ENCODE measurements at places on chromosomes 13 and 19.

DNA sequence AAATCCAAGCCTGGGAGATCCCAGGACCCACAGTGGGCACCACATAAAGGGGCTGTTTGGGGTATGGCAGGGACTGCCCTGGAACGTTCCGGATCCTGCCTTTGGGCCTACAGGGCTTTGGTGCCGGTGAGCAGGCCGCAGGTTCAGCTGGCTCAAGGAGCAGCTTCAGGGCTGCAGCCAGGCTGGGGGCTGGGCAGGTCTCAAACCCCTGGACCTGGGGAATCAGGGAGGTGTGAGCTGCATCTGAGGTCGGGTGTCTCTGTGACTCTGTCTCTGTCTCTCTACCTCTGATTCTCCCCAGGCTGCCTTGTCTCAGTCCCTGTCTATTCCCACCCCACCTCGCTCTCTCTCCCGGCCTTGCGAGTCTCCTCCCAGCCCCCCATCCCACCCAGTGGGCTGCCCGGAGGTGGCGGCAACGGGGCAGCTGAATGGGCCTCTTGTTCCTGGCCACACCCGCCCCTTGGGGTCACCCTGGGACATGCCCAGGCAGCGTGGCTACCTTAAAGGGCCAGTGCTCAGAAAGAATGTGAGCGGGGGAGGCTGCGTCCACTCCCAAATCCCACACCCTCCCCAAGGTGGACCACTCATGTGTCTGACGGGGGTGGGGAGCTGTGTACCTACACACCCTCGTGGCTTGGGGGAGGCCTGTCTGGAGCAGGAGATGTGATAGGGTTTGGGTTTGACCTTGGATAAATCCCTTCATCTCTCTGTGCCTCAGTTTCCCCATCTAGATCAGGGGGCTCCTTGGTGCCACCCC, 31.1 kb downstream of the NFIC start:
- DNase-seq, result no peak

DNA sequence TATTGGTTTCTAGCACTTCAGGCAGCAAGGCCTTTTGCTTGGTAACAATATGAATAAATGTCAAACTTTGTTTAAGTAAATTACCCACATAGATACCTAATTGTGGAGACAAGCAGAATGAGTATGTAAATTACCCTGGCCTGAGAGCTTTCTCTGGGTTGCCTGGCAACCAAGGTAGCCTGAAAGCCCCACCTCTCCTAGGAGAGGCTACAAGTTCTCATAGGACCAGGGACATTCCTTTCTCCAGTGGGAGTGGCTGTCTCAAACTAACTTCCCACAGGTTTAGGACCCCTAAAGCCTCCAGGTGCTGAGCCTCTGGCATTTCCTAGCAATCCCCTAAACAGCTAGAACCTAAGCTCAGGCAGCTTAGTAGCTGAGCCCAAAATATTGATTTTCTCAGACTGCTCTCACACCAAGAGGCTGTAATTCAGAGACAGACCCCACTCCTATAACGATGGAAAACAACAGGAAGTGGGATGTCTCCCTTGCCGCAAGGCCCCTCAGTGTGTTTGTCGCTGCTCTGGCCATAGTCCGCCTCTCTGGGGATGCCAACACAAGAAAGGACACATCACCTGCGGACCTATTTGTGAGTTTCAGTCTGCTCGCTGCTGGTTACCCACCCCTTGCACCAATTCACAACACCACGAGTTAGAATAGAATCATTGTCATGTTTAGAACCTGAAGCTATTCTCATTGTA, 207.3 kb downstream of the DLEU7 start:
- no peak for DNase-seq

DNA sequence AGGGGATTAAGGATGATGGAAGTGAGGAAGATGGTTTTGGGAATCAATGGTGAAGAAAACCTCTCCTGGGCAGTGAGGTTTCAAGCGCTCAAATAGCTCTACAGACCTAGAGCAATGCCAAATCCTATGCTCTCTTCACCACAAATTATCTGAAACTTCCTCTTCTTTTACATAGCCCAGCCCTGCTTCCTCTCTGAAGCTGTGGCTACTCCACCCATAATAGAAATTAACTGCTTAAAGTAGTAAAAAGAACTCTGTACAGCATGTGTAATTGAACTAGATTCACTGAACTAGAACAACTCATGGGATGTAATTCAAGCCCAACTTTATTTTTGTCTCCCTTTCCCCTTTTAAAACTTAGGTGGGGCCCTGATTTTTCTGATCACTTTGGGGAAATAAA, 20.4 kb upstream of the IFT88 start:
- DNase-seq, result no peak

GRCh38 chr13:39895254-39895653, 239.8 kb downstream of the COG6 start:
- DNase-seq, result no peak

DNA sequence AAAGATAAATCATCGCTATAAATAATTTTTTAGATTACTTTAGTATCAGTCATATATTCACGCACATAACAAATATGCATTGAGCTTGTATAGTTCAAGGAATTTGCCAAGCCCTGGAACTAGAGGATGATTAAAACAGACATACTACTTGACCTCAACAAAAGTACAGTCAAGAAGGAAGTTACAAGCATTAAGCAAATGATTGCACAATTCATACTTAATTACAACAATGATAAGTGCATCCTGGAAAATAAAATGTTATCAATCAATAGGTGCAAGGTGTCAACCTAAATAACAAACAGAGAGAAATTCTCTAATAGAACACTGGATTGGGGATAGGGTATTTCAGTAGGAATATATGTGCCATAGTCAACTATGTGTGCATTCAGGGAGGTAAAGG, 491.2 kb downstream of the GPC5 start:
- no peak for DNase-seq

DNA sequence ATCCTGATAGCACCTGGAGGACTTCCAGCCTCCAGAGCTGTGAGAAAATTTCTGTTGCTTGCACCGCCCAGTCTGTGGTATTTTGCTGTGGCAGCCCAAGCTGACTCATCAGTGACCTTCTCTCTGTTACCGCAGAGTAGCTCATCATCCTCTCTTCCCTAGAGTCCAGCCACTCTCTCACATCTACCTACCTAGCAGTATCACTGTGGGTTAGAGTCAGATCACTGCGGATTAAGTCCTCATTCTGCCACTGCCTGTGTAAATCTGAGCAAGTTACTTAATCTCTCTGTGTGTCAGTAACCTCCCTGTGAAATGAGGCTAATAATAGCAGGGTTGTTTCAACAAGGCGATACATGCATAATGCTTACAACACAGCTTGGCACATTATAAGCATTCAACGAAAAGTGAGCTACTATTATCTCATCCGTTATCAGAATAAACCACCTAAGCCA, 40.3 kb upstream of the USPL1 start:
- peak; percentile 14 for DNase-seq

DNA sequence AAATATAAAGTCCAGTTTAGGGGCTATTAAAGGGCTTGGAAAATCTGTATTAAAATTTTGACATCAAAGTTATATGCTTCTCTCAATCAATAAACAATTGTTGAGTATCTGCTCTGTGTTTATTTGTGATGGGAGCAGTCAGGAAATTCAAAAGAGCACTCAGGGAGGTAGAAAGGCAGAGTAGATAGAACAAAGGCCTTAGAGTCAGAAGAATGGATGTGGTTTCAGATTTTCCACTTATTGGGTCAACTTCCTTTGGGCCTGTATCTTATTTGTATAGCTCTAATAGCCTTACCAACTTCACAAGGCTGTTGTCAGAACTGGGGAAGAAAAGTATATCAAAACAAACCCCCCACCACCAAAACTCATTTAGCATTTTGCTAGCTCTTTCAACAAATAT, 302.6 kb downstream of the SPRY2 start:
- no peak for DNase-seq

- DNase-seq, result no peak
These were observed at the start of gene FLT1 for GRCh38 chr13:28494778-28495537. Gene FLT1, minus strand, starts transcription at chr13:28495128. Its CDS starts 285 bp downstream, at chr13:28494843.

DNA sequence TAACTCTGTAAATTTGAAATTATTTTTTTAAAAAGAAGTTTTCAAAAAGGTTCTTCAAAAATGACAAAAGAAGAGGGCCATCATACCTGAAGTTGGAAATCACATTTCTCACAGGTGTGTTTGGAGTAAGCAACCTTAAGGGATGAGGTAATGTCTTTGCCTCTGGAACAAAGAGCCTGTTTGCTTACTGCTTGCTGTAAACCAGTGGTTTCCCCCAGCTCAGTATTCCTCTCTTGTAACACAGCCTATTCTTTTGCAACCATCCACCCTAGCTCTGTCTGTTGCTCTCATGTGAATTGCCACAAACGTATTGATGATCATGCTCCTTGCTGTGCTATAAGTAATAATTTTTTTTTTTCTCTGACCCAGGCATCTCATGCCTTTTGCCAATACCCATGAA, 38.1 kb downstream of the UCHL3 start:
- DNase-seq, result no peak

GRCh38 chr19:29939628-29940027, 2.4 kb upstream of the URI1 start:
- DNase-seq, result no peak

DNA sequence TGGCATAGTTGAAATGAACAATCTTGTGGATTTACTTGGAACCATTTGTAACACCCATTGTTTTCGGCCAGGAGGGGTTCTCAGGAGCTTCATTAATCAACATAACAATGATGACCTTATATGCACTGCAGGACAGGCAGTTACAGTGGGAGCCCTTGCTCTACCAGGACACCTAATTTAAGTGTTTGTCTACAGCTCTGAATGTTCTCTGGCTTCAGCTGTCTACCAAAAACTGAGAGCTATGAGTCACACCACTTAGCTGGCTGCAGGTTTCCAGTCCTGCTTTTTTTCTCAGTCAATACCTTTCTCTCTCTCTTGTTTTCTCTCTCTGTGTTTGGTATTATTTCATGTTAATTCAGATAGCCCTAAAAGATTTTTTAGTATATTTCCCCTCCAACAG, 105.4 kb upstream of the MBNL2 start:
- DNase-seq, result no peak

GRCh38 chr13:94696171-94696570, 16.2 kb downstream of the SOX21 start:
- no peak for DNase-seq

DNA sequence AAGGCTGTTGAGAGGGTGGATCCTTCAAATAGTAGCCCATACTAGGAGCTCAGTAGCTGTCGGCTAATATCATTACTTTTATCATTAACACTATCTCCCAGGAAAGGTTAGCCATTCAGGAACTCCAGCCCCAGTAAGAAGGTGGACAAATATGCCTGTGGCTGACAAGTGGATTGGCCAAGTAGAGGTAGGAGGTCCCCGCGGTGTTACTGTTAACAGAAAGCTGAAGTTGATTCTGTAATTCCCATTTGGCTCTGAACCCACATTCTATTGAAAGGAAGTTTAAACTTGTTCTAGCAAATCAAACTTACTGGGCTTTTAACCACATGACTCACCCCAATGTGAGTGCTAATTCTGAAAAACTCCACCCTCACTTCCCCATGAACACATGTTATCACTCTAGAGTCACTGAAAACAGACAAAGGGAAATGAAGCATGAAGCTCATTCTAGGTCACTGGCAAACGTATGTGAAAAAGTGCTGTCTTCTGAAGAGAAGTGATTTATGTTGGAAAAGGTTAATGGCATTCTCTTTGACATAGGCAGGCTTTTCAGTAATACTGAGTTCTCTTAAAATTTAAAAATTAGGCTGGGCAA, 273.5 kb downstream of the FGF14 start:
- no peak for DNase-seq

GRCh38 chr13:33913829-33914228, 95.9 kb downstream of the RFC3 start:
- no peak for DNase-seq

GRCh38 chr19:45598267-45599001, 3.6 kb downstream of the GPR4 start:
- DNase-seq, result no peak

DNA sequence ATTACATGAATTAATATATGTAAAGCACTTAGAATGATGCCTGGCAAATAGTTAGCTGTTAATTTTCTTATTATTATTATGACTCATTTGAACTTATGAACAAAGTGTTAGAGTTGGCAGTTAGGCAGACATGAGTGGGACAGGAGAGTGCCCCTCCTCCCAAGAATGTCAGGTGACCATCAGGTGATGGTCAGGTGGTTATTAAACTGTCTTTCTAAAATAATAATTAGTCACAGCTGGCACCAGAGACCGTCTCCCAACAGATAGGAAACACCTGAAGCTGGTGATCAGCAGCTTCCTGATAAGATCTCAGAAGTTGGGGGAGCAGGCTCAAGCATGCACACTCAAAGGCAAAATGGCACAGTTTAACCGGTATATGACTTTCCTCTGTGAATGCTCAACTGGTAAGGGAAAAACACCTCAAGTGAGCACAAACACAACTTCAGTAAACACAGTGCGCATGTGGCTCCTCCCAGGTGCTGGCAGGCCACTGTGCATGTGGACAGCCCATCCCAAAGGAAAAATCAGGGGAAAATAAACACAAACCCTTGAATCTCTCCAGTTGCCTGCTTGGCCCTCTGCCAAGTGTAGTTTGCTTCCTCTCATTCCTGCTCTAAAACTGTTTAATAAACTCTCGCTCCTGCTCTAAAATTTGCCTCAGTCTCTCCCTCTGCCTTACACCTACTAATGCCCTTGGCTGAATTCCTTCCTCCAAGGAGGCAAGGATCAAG, 54.0 kb downstream of the FLT1 start:
- no peak for DNase-seq

DNA sequence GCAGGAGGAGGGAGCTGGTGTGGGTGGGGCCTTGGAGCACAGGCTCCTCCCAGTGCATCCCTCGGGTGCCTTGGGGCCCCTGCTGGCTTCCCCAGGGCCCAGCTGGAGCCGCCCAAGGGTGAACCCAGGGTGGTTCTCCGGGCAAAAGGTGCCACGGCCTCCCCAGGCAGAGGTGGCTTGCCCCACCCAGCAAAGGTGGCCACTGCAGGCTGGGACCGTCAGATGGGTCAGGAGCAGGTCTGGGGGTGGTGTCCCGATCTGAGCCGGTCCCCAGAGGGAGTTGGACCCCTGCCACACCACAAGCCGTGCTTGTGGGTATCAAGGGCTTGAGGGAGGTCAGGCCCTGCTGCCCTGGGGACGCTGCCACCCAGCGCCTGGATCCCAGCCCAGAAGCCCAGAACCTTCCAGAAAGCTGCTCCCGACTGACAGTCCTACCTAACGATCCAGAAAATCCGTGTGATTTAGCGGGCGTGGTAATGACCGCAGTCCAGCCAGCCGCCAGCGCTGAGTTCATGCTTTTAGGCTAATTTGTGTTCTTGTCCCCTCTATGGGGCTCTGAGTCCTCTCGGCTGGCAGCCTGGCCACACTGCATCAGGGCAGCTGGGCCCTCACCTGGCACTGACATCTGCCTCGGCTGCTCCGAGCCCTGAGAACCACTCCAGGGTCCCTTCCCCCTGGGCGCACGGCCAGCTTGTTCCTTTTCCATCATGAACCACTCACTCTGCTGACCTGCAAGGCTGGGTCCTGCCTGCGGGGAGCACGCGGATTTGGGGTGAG, 5.0 kb upstream of the GRIN3B start:
- no peak for DNase-seq

All from stimulated activated CD4-positive, alpha-beta T cell treated with anti-CD3 and anti-CD28 coated beads, TNF-alpha, amount 100 ng/mL, for 48 hours (primary cell).